ENCODE measurements at places on chromosomes 6 and 20.
A peak's percentile ranks its signal among the peaks of the same experiment; 100 is the strongest.

GRCh38 chr6:149566410-149567193 is 427 bp downstream of the GINM1 start:
- DNase-seq, result peak; percentile 38

DNA sequence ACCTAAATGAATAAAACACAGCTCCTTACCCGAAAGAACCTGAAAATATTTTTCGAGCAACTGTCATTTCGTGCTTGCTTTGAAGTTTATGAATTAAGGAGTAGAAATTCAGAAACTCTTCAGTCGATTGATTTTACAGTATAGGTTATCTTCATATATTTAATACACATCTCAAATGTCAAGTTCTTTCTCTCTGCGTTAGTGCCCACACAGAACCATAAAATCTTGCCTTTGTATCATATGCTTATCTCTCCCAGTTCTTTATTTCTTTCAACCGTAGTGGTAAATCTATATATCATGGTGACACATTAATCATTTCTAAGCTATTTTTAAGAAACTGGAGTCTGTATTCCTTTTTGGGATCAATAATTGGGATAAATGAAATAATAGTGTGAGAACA is 397.5 kb downstream of the CDKAL1 start:
- no peak for DNase-seq

DNA sequence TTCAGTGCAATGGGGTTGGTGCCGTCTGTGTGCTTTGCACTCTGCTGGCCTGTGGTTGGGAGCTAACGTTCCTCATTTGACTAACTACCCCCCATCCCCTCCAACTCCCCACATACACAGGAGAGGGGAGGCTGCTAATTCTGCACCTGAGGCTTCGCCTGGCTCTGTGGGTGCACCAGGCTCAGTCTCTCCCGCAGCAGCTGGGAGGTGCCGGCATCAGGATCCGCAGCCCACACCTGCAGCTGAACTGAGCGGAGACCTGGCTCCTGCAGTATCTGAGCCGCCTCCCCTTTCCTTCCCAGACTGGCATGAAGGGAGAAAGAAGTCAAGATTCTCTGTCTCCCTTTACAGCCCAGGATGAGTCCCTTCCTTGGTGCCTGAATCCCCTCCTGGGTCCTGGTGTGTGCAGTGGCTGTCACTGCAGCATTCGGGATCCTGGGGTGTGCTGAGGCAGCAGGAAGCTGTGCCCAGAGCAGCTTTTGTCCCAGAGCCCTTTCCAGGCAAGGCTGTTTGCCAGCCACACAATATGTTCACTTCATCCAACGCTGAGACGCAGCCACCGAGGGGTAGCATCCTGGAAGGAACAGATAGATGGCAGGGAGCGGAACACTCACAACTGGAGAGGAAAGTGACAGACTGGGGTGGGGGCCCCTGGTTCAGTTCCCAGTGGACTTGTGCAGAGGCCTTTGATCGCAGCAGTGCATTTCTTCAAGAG is 70.2 kb downstream of the CDH4 start:
- DNase-seq, result no peak

GRCh38 chr6:161154796-161155335 is 119.0 kb downstream of the AGPAT4 start:
- no peak for DNase-seq

DNA sequence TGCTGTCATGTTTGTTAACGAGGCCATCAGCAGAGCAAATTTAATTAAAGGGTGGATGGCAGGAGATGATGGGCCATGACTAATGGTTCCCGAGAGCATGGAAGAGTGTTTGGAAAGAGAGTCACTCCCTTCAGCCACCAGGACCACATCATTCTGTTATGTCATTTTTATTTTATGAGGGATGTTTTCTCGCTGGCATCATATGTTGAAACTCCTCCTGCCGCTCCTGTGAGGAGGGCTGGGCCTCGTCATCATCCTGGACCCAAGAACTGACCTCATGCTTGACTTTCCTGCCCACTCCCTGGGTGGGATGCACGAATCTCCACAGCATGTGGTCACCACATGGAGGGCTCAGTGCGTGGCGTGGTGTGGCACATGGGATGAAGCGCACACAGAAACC is 86.4 kb upstream of the FRMD1 start:
- no peak for DNase-seq

DNA sequence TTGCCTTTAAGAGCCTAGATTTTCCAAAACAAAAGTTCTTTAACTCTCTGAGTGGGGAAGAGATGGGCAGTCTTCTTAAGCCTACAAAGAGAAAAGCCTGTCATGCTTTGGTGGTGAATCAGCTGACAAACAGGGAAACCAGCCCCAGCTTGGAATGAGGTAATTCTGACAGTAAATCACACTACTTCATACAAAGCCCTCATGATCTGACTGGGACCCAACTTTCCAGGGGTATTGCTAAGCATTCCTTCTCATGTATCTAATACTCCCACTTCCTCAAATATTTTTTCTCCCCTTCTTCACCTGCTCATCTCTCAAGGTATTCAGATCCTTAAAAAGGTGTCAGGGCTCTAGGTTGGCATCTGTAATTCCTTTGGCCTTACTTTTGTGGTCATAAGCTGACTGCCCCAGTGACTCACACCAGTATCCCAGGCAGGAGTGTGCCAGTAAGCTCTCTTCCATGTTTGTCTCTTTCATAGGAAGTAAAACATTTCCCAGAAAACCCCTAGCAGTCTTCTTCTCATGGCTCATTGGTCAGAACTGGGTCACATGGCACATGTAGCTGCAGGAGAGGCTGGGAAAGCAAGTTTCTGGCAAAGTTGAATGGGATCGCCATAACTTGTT is 15.0 kb upstream of the TBC1D22B start:
- DNase-seq, result no peak

- DNase-seq, result no peak
These were observed 73.2 kb downstream of the LY86 start for GRCh38 chr6:6661684-6662083.

- no peak for DNase-seq
These were observed 532 bp upstream of the SLC35F1 start for GRCh38 chr6:117906507-117906957.

- DNase-seq, result no peak
These were observed 114.2 kb upstream of the BEND6 start for GRCh38 chr6:56840467-56841380.

- no peak for DNase-seq
These were observed 18.3 kb downstream of the SRC start for GRCh38 chr20:37364013-37364926.

- DNase-seq, result no peak
These were observed 14.5 kb upstream of the ELMO2 start for GRCh38 chr20:46420878-46421277.

DNA sequence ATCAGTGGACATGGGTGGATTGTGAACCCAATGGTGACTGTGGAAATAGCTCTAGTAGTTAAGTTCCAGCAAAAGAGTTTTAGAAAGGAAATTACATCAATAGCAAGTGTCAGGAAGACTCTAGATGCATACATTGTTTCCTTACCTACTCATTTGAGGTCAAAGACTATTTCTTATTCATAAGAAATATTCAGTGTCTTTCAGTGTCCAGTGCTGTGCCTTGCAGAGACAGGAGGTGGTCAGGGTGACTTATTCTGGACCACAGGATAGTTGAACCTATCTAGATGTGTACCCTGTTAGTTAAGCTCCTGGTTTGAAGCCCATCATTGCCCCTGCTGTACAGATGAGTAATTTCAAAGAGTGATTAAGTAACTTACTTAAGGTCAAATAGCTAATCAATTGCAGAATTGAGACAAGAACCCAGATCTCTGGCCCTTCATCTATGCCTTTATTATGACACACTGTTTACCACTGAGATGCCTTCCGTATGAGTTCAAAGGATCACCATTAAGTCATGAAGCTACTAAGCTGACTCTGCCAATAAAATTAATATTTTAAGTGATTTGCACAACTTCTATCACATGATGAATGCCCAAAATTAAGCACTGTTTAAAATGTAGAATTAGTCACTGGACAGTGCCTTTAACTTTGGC is 136.1 kb downstream of the PDSS2 start:
- DNase-seq, result no peak

- no peak for DNase-seq
These were observed 78.4 kb downstream of the ADTRP start for GRCh38 chr6:11700118-11700718.

- no peak for DNase-seq
These were observed 30.5 kb downstream of the LRP11 start for GRCh38 chr6:149833651-149834050.

DNA sequence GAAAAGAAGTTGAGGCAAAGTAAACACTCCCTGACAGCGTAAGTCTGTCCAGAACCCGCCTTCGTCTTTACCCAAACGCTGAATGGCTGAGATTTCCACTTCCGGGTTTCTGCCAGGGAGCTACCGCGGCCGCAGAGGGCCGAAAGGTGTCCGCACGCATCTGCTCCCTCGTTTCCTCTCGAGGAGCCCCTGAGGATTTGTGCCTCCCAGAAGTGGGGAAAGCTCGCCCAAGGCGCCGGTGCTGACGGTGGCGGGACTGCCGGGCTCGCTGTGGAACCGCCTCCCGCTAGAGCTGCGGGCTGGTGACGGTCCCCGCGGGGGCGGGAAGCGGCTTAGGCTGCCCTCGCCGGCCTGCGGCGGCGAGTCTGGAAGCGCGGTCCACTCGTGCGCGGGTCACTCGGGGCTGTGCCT is 1760.2 kb upstream of the DEFB115 start:
- peak; percentile 5 for DNase-seq

GRCh38 chr6:40852779-40853373 is 186.1 kb downstream of the UNC5CL start:
- DNase-seq, result no peak

- no peak for DNase-seq
These were observed 66.5 kb downstream of the LRFN2 start for GRCh38 chr6:40520678-40521077.

All from T-helper 2 cell treated with Interferon-gamma antibody and Interleukin-4, amounts not matched to agents 5 μg/mL and 100 μg/mL, for 36 hours (primary cell).